Activated T-helper 1 cell treated with anti-CD3 and anti-CD28 coated beads, Interleukin-2, amount 50 U/mL, for 16 hours (primary cell): ENCODE measurements at places on chromosomes 12 and 14.

DNA sequence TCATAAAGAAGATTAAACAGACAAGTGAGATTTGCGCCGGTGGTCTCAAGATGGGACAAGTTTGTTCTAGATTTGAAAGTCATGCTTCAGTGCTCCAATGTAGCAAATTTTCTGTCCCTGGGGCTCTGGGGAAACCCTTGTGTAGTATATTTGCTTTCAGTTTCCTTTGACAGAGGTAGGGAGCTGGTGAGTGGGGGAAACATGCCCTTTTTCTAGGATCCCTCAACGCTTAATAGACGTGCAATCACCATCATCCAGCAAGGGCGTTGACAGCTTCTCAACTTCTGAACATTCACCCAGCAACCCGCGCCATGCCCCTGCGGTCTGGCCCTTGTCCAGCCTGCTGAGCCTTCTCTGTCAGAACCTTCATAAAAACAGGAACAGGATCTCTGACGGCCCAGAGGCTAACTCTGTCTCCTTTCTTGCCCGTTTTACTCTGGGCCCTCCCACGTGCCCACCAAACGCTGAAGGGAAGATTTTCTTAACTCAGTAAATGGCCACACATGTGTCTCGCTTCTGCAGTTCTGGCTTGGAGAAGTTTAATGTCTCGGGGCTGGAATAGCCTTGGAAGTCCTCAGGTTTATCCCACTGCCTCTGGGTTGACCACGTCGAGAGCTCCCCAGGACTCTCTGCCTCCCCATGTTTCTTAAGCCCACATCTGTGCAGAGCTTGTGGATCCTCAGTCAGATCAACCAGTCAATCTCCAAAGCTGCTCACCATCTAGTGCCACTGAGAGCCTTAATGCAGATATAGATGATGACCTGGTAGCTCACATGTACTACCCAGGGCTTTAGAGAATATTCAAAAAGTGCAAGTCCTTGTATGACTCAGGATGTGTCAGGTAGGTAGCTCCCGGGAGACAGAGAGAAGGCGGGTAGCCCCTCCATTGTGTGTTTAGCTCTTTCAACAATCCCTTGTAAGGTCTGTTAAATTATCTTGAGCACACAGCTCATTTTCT is 58.1 kb upstream of the CCND2 start:
- DNase-seq: no peak

GRCh38 chr14:62629176-62629725 is 416.0 kb downstream of the KCNH5 start:
- no peak for DNase-seq

DNA sequence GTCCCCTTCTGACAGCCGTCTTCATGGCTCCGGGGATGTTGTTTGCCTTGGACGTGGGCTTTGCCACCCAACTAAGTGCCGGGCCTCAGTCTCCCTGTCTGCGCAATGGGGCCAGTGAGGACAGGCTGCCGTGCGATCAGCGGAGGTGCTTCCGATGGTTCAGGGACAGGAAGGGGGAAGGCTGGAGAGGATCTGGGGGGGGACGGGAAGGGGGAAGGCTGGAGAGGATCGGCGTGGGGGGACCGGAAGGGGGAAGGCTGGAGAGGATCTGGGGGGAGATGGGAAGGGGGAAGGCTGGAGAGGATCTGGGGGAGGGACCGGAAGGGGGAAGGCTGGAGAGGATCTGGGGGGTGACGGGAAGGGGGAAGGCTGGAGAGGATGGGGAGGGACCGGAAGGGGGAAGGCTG is 3.4 kb downstream of the MMP17 start:
- DNase-seq: no peak

DNA sequence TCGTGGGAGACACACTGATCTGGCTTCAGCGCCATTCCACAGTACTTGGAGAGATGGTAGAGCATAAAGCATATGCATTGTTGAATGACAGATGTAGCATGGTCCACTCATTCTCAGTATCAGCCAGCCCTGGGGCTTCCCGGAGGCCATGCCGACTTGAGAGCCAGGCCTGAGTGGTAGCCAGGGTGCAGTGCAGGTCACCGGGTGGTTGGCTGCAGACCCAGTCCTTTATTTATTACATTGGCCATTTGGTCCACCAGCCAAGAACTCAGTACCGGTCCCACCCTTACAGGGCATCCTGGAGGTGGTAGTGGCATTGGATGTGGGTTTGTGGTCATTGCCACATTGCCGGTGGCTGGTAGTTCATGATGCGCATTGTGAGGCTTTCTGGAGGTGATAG is 121.6 kb upstream of the RTL1 start:
- DNase-seq: no peak

DNA sequence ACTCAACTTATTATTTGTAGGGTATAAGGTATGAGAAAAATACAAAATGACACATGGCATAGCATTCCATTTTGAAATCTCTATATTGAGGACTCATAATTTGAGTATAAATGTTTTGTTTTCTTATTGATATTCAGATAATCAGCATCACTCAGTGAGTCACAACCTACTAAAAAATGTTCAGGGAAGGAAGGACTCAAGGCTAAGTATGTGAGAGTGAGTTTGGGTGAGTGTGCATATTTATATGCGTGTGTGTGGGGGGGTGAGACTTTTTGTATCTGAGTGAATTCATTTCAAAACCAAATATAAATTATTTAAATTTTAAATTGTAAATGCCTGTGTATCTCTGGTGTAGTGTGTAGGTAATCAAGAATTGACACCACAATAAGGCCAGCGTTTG is 87.8 kb upstream of the PRKD1 start:
- DNase-seq: no peak

- DNase-seq: no peak
Measured at GRCh38 chr14:68418174-68419118, 374.4 kb downstream of the ZFP36L1 start.

DNA sequence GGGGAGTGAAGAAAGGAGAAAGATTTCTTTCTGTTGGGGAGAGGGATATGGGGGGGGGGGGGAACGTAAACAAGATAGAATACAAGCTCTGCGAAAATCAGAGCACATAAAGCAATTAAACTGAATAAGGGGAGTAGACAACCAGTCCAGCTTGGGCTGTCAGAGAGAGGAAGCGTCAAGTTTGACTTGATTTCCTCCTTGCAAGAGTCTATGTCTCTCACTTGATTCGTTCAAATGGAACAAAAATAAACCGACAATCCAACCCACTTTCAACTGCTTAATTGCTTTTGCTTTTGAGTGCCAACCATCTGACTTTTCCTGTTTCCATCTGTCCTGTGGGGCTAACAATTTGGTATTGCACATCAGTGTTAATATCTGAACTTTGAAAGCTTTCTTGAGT is 942 bp downstream of the SYT1 start:
- no peak for DNase-seq

- no peak for DNase-seq
Measured at GRCh38 chr12:28869197-28869596, 279.9 kb upstream of the FAR2 start.

GRCh38 chr12:83110424-83110823 is 423.7 kb downstream of the TMTC2 start:
- no peak for DNase-seq

DNA sequence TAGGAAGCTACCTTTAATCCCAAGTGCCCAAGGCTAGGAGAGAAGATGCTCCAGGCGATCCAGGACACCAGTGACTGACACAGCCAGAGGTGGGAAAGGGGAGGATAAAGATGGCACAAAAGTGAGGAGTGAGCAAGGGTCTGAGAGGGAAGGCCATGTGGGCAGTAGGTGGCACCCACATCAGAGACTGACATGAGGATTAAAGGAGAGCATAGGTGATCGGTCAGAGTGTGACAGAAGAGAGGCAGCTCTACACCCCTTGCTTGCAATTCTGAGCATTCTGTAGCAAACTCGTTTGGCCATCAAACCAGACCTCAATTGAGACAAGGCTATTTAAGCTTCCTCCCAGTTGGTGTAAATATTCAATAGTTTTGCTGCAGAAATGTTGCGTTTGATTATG is 724 bp upstream of the CD27 start:
- DNase-seq: no peak

DNA sequence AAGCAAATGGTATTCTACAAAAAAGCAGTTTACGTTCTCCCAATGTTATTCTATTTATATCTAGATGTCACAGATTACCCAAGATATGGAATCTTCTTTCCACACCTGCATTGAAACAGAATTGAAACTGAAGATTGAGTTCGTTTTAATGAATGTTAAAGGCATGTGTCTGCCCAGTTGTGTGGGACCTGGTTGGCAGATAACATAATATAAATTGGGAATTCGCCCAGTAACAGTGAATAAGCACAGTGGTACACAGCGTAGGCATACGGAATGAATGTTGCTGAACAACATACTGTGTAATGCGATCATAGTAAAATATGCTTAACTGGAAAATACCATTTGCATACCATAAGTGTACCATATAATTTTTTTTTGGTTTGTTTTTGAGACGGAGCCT is 4.3 kb downstream of the KHNYN start:
- no peak for DNase-seq

- DNase-seq: peak; percentile 44
Measured at GRCh38 chr12:6959058-6959804, 8.1 kb downstream of the PTPN6 start.

GRCh38 chr12:1837541-1838204 is 17.3 kb downstream of the LRTM2 start:
- no peak for DNase-seq

- no peak for DNase-seq
Measured at GRCh38 chr12:102347811-102348210, 132.6 kb downstream of the IGF1 start.

DNA sequence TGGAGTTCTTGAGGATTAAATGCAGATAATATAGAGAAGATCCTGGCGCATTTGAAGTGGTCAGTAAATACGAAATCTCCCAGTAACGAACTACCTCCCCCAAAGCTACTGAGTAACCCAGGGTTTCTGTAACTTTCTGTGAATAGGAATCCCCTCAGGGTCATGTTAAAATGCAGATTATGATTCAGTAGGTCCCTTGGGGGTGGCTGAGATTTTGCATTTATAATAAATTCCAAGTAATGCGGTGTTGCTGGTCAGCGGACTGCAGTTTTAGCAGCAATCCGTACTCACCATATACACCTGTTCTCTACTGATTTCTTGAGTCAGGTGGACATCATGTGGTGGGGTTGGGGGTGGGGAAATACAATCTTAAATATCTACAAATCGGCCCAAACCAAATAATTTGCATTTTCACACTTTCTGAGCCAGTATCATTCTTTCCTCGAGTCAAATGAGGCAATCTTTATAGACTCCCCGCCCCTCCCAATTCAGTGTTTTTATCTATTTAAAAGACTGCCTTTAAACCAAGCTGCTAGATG is 868 bp downstream of the SPATA7 start:
- DNase-seq: no peak

GRCh38 chr14:60317609-60318008 is 68.6 kb downstream of the PPM1A start:
- DNase-seq: no peak

GRCh38 chr12:124603831-124604251 is 36.4 kb upstream of the NCOR2 start:
- no peak for DNase-seq

GRCh38 chr14:91417983-91418386 is 365 bp upstream of the CCDC88C start:
- DNase-seq: no peak

GRCh38 chr12:83866477-83866876 is 1046.1 kb downstream of the SLC6A15 start:
- DNase-seq: no peak

- DNase-seq: peak; percentile 38
Measured at GRCh38 chr12:49098035-49098451, 3.4 kb upstream of the DHH start.

DNA sequence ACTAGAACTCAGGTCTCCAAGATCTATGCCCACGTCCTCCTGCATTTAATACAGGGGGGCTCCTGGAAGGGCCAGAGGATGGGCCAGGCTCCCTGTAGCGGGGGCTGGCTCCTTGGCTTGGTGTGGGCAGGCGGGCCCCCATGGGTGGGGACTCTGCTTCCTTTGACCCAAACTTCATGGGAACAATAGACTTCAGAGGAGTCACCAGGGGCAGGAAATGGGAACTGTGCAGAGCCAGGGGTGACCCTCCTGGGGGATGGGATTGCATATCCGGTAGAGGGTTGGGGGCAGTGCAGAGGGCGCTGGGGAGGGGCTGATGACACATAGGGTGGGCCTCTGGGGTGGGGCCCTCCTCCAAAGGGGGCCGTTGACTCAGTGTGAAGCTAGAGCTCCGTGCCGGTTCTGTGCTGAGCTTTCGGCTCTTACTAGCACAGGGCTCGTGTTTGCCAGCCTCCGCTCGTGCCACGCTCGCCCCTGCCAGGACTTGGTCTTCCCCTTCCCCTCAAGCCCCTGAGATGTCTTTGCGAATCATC is 4.6 kb downstream of the TEAD4 start:
- no peak for DNase-seq
